ENCODE measurements at places on chromosomes 11 and 22.

DNA sequence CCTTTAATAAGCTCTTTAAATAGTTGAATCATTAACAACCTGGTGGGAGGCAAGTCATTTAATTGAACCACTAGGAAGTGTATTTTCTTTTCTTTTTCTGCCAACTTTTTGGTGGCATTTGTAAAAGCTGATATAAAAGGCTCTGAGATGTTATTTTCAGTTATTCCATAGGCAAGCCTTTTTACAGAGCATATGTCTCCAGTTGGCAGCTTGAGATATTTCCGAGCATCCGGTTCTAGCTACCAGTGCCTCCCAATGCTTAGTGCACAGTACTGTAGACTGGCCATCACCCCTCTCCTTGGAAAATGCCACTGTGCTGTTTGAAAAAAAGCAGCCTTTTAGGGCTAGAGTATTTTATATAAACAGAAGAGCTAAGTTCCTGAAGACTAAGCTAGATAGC lies 178.7 kb upstream of the SORL1-AS1 start:
- no peak for DNase-seq

DNA sequence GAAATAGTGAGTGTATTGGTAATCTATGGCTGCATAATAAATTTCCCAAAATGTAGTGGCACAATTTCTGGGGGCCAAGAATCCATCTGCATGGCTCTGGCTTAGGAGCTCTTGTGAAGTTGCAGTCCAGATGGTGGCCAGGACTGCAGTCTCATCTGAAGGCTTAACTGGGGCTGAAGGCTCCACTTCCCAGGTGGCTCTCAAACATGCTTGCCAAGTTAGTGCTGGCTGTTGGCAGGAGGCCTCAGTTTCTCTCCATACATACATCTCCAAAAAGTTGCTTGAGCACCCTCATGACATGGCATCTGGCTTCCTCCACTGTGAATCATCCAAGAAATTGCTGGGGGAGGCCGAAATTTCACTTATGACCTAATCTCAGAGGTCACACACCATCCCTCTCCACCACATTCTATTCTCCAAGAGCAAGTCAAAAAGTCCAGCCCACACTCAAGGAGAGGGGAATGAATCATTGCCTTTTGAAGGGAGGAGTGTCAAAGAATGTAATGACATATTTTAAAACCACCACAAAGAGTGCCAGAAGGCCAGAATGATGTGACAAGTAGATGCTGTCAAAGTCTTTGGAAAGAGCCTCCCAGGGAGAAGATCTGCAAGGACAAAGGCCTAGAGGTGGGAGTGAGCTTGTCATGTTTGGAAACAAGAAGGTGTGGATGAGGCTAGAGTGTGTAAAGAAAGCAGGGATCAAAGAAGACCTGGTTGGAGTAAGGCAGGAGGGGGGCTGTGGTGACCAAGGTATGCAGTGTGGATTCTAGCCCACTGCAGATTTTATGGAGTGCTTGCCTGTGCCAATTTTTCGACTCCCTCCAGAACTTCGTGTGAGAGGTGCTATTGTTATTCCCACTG lies 566.2 kb downstream of the MIAT start:
- no peak for DNase-seq

- DNase-seq: no peak
These were observed 123.7 kb downstream of the GRIK4 start for GRCh38 chr11:120635136-120635810.

DNA sequence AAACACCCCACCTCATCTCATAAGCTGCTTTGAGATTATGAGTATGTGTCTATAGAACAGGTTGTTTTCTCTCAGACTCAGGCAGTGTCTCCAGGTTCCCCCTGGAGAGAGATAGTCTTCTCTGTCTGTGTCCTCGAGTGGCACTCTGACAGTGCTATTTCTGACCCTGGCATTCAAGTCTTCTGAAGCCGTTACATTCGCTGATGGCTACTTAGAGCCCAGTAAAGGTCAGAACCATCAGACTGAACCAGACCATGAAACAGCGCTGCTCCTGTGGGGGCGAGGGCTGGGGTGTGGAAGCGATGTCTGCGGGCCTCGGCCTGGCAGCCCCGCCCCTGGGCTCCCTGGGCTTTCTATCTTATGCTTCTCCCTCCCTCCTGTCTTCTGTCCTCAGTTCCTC lies 23.5 kb downstream of the SHISA8 start:
- DNase-seq: no peak

- DNase-seq: no peak
These were observed 313 bp downstream of the PRCP start for GRCh38 chr11:82899957-82900276.

DNA sequence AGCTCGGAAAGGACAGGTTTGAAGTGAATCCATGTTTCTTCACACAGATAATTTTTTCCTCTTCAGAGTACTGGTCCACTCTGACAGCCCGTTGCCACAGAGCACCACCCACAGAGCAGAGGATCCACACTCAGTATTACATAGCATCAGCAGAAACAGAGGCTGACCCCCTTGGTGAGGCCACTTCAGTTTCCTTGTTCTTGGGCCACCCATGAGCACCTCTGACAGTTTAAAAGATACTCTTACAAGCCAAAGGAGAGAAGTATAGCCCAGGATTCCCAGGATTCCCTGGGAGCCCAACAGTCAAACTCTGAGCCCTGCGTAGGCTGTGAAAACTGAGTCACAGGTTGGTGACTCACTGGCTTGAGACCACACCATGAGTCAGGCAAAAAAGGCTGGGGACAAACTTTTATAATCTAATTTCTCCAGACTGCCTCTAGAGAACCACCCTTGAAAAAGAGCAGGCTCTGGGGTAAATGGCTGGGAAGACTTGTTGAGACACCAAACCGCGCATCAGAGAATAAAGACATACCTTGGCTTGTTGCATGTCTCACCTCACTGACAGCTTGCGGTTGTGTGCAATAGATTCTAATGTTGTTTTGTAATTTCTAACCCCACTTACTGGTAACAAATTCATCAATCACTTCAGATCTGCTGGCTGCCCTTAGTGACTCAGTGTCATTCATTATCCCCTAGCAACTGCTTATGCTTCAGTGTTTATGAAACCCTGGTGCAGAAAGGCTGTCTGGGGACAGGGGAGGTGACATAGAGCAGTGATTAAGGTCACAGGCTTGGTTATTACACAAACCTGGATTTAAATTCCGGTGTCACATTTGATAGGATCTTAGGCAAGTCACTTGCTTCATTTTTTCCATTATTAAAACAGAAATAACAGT lies 56.9 kb upstream of the PRSS23 start:
- no peak for DNase-seq

GRCh38 chr11:124934862-124935547 lies 842 bp downstream of the HEPACAM start:
- no peak for DNase-seq

DNA sequence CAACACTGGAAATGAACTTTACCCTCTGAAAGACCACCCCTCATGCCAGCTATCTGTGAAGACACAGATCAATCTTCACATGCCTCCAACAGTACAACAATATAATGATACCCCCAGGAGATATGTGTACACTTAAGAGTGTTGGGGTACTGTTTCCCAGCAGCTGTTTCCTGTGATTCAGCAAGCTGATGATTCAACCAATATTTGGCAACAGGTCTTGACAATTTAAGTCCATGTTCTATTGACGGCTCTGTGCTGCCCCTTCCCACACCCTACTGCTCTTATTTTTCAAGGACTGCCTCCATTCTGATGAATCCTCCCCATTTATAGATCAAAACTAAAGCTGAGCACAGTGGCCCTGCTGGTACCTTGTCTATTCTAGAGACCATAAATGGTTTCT lies 6.6 kb downstream of the SNX19 start:
- no peak for DNase-seq

DNA sequence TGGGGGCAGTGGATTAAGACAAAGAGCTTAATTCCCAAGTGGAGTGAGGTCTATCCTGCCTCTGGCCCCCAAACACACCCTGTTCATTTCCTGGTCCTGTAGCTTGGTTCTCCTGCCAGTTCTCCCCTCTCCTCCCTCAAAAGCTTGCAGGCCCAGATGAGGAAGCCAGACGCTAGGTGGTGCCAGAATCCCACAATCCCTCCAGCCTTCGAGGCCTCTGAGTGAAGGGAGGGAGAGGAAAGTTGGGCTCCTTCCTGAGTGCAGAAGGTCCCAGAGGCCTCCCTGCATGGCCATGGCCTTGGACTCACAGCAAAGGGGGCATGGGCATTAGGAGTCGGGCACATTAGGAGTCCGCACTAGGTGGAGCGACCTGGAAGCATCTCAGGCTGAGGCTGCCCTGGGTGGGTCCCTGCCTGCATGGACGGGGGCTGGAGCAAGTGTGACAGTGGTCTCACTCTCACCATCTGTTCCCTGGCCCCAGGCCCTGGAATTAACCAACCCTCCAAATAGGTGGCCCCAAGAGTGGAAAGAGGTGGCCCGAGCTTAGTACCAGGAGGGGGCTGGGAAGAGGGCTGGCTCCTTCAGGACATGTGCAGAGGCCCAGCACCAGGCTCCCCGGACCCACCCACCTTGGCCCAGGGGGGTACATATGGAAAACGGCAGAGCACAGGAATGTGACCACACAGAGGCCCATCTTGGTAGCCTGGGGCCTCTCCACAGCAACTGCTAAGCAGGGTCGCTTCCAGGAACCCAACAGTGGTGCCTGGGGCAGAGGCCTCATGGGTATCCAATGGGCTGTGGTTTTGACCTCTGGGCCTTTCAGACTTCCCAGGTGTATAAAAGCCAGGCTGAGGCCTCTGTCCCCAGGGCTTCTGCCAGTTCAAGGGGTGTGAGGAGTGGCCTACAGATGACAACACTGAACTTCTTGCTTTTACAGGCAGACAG lies 5.2 kb downstream of the FXYD2 start:
- DNase-seq: no peak

- no peak for DNase-seq
These were observed 699 bp upstream of the SDF2L1 start for GRCh38 chr22:21641417-21641788.

- no peak for DNase-seq
These were observed 4.4 kb upstream of the FOXRED2 start for GRCh38 chr22:36510966-36511881.

DNA sequence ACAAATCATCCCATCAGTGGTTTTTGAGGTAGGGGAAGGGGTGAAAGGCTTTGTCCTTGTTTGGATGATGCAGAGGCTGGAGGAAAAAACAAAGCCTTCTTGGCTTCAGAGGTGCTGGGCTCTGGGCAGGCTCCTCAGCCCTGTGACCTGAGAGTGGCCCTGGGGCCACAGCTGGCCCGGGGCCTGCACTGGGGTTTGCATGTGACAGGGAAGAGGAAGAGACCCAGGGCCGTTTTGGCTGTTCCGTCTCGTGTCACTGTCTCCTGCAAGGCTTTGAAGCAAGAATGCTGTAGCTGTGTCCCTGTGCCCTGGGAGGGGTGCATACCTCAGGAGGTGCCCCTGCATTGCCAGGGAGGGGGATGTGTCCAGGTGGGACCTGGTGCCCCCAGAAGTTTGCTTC lies 12.6 kb downstream of the ARHGAP8 start:
- DNase-seq: no peak

GRCh38 chr11:76857781-76858410 lies 2.8 kb upstream of the ACER3 start:
- no peak for DNase-seq

- DNase-seq: no peak
These were observed 598.6 kb downstream of the BUD13 start for GRCh38 chr11:116173941-116174911.

DNA sequence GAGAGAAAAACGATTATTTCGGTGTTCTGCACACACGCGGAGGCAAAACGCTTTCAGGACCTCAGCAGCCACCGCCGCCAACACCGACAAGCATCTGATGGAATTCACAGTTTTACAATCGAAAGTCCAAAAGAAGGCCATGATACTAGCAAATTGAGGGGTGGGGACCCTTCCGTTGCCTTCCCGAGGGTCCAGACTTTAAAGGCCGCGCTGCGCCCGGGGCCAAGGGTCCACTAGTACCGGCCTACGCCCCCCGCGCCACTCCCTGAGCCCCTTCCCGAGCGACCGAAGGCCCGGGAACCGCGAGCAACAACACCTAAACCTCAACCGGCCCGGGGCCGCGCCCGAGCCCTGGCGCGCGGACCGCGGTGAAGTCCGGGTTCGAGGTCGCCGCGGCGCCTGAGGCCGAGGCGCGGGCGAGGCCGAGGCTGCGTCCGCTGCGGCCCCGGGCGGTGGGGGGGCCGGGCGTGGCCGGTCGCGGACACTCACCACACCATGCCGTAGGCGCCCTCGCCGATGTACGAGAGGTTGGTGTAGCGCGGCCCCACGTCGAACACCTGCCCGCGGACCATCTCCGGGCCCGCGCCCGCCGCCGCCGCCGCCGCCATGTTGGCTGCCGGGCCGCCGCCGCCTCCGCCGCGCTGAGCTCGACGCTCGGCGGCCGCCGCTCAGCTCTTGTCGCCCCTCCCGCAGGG lies 465 bp downstream of the MAPK1 start:
- no peak for DNase-seq

GRCh38 chr11:96109331-96110030 lies 185.6 kb upstream of the MTMR2 start:
- no peak for DNase-seq

DNA sequence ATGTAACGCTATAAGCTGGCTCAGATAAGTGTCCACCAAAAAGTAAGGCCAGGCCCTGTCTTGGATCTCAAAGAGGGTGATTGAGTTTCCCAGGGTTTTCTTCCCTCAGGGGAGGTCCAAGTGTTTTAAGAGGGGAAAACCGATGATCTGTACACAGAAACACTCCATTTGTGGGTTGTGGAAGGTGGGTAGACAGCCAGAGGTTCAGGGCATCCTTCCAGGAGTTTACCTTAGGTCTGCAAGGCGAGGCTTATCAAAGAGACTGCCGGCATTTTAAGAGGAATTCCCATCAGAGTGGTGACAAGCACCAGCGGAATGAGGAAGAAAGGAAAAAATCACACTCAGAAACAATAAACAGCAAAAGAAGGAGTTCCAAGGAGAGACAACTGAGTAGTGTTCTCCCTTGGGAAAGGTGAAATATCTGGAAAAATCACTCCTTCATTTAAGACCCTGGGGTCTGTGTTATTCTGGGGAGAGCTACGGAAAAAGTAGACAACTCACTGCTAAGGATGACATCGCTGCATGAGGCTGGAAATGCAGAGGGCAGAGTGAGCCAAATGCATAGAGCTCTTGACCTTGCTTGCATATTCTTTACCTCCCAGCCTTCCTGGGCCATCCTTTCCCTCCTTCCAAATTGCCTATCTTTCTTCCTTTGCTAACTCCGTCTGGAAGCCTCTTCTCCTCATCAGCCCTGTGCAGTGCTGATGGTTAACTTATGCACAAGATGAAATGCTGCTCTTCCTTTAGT lies 22.1 kb upstream of the MMP7 start:
- DNase-seq: no peak

DNA sequence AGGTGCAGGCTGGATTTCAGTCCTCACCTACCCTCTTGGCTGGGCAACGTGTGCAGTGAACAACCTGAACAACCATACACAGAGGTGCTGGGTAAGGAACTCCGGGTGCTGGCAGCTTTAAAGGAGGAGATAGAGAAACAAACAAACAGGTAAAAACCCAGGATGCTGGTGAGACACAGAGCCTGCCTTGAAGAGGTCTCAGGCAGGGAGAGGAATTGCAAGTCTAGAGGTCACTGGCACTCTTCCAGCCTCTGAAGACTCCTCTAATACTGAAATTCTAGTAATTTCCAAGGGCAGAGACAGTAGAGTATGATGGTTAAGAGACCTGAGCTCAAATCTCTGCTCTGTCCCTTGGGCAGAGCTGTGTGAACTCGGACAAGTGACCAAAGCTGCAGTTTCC lies 192.5 kb downstream of the CEP164 start:
- DNase-seq: no peak

- DNase-seq: no peak
These were observed 76.5 kb downstream of the C11orf91 start for GRCh38 chr11:33624083-33624482.

All from stimulated activated CD4-positive, alpha-beta T cell treated with anti-CD3 and anti-CD28 coated beads, TNF-alpha, amount 100 ng/mL, for 1 hour (primary cell).